ENCODE measurements at places on chromosomes 7 and 10.

DNA sequence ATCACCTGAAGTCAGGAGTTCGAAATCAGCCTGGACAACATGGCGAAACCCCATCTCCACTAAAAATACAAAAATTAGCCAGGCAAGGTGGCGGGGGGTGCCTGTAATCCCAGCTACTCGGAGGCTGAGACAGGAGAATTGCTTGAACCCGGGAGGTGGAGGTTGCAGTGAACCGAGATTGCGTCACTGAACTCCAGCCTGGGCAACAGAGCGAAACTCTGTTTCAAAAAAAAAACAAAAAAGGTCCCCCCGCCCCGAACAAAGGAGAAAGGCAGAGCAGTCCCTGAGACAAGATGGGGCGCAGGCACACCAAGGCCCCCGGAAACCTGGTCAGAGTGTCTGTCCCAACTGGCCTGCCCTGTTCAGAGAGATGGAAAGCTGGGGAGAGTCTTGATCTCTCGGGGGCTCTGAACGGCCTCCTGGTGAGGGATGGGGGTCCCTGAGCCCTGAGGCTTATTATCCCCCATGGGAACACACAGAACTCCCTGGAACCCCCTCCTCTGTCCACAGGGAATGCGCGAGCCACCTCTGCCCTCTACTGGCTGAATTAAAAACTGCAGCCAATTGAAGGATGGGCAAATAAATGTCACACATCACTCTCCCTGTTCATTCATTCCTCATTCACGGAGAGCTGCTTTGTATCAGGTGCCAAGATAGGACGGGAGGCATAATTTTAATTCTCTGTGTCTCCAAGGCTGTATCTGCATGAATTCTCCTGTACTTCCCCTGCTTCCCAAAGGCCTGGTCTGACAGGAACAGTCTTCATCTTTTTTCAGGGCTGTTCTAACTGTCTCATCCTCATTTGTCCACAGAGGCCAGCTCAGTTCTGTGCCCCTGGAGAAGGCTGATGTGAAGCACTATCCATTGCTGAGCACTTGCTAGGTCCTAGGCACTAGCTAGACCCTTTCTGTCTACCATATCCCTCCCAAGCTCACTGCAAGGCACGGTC, 28.9 kb downstream of the MAT1A start:
- DNase-seq: no peak

GRCh38 chr10:112663234-112664125, 216.5 kb downstream of the VTI1A start:
- DNase-seq: no peak

DNA sequence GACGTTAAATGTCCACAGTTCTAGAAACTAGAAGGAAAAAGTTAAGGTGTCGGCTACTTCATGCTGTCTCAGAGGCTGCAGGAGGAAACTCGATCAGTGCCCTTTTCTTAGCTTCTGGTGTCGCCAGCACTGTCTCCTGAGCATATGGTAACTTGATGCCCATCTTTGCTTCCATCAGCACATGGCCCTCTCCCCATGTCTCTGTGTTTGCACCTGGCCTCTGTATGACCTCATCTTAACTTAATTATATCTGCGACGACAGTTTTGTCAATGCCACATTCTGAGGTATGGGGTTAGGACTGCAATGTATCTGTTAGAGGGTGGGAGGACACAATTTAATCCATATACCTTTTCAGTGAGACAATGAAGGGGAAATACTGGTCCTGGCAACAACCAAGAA, 449.9 kb downstream of the POM121L12 start:
- no peak for DNase-seq

- no peak for DNase-seq
Measured at GRCh38 chr10:24938076-24938475, 14.3 kb downstream of the PRTFDC1 start.

GRCh38 chr7:152673897-152674296, 2.0 kb downstream of the XRCC2 start:
- no peak for DNase-seq
